Right cardiac atrium (tissue), 5 donors: ENCODE measurements at places on chromosomes 13 and 19. TPM values are rescaled to one million over a fixed set of nuclear protein-coding genes. Genes with fewer than 3 reads are reported as not detected.

The EFNB2 gene
- 19.4 TPM for total RNA-seq

The CTU1 gene
- total RNA-seq: 4.3 TPM

The PNMA8B gene
- 2.1 TPM for total RNA-seq

The KCTD4 gene
- total RNA-seq: not detected

The FAM174C gene
- 17.7 TPM for total RNA-seq

The KCNN1 gene
- 0.84 TPM for total RNA-seq

The TMEM38A gene
- total RNA-seq: 6.8 TPM

The AP1M2 gene
- total RNA-seq: not detected

The ZNF790 gene
- total RNA-seq: 12.5 TPM

DNA sequence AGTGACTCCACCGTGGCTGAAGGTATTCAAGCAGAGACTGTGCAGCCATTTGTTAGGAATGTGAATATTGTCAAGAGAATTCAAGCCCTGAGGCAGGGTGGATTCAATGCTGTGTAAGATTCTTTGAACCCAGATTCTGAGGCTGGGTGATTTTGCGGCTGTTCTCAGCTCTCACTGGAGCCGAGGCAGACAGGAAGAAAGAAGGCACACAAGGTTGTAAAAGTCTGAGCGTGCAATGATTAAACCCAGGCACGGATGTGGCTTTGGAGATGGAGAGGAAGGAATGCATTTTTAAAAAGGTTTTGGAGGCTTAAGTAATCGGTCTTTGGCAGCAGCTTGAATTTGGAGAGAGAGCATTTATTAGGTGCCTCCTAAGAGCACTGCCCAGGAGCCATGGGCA lies 187.9 kb downstream of the KATNAL1 start:
- DNase-seq: no peak

GRCh38 chr19:5137571-5138124 lies 168.7 kb downstream of the KDM4B start:
- DNase-seq: peak; percentile 54

DNA sequence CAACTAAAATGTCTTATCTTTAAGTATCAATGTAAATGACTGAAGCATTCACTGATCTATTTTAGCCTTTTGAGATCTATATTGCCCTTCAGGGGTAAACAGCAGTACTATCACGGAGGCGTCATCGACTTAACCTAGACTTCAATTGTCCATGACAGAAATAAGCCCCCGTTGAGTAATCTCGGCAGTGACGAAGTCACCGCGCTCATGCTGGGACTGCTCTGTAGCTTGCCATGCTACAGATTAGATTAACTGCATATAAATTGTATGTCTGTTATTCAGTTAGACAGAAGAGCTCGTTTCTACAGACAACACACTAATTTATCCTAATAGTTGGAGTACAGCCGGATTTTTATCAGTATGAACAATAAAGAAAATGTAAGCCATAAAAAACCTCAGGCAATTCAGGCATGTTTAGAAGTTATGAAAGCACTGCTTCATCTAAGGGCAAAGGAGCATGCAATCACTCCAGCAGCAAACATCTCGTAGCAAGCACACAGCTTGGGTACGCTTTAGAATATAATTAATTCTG lies 56.6 kb downstream of the TUBGCP3 start:
- no peak for DNase-seq

DNA sequence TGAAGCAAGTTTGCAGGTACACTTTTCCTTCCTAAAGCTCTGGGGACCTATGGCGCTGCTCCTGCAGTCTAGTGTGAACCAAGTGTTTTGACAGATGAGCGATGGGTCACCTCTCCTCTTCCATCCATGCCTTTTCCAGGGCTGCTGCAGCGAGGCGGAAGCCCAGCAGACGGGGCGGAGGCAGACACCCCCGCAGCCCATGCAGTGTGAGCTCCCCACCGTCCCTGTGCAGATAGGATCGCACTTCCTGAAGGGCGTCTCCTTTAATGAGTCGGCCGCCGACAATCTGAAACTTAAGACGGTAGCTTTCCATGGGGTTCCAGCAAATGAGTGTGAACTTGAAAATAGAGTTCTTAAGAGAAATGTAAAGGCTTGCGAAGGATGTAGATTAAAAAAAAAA lies 37.1 kb upstream of the GPI start:
- DNase-seq: peak; percentile 57

- DNase-seq: no peak
Measured at GRCh38 chr13:23516702-23517101, 53.5 kb upstream of the TNFRSF19 start.

DNA sequence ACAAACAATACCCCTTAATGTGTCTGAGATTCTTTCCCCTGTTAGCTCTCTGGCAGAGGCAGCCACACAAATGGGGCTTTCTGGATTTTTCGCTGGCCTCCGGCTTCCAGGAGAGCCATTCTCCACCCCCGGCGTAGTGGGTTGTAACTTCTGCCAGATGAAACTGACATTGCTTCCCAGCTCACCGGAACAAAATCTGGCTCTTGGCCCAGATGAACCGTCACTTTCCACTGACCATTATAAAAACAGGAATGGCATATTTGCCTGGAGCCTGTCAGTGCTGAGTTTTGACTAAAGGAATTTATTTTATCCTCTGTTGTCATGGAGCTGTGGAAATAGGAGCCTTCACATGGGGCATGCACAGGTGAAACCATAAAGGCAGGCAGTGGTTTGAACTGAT lies 120.6 kb upstream of the GPR12 start:
- DNase-seq: no peak

- no peak for DNase-seq
Measured at GRCh38 chr19:46311444-46311843, 14.6 kb downstream of the HIF3A start.

- no peak for DNase-seq
Measured at GRCh38 chr13:25490236-25490635, 118.5 kb downstream of the ATP8A2 start.

- no peak for DNase-seq
Measured at GRCh38 chr13:37187105-37187504, 81.6 kb upstream of the CSNK1A1L start.

- no peak for DNase-seq
Measured at GRCh38 chr13:54972838-54973237, 1944.2 kb downstream of the OLFM4 start.

GRCh38 chr13:106010836-106011235 lies 524.6 kb downstream of the EFNB2 start:
- DNase-seq: no peak

DNA sequence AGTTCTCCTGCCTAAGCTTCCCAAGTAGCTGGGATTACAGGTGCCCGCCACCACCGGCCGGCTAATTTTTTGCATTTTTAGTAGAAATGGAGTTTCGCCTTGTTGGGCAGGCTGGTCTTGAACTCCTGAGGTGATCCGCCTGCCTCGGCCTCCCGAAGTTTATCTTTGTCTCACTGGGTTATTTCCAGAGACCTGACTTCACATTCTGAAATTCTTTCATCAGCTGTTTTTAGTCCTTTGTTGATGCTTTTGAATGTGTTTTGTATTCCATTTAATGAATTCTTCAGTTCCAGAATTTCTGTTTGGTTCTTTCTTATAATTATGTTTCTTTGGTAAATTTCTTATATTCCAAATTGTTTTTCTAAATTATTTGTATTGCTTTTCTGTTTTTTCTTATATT lies 55.4 kb upstream of the MLNR start:
- no peak for DNase-seq

- no peak for DNase-seq
Measured at GRCh38 chr19:30063650-30064347, 121.8 kb downstream of the URI1 start.

DNA sequence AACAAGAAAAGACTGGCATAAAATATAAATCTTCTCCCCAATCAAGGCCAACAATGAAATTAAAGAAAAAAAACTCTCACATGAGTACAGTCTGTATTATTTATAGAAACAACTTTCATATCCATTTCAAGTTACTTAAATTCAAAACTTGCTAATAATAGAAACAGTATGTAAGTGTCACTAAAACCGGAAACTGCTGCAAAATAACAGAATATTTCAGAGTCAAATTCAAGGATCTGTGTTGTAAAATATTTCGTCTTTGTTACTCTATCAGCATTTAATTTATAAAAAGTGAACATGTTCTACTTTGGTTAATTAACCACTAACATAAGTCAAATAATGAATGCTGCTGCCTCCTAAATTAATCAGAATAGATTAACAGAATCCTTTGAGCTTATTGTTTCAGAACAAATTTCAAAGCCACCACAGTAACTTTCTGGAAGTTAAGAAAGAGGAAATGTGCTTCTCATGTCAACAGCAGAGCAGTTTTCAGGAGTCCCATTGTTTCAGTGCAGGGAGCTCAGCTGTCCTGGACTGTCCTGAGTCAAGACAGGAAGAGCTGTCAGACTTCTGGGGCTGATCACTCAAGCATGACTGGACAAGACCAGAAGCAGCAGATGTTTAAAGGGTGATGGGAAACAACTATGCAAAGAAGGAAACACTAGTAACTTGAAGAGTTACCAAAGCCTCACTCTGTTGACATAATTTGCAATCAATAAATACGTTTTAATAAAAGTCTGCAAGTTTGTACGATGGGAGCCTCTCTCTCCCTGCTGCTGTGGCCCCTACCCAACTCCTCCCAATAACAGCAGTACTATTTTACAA lies 76.9 kb downstream of the FOXO1 start:
- DNase-seq: no peak

GRCh38 chr19:54209058-54209810 lies 8.6 kb downstream of the RPS9 start:
- DNase-seq: no peak

DNA sequence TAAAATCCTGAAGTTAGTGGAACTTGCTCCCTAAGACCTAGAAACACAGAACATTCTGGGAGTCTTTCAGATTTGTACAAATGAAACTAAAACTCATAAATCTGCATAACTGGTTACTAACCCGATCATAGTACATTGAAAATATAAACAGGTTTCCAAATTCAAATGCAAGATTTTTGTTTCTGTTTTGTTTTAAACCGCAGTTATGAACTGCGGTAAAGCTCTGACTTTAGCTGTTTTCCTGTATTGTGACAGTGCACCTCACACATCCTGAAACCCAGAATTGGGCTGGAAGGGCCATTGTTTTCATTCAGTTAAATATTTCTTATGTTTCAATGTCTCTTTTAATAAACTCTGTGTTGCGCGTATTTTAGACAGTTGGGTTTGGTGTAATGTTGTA lies 204.7 kb downstream of the SHISA2 start:
- no peak for DNase-seq

DNA sequence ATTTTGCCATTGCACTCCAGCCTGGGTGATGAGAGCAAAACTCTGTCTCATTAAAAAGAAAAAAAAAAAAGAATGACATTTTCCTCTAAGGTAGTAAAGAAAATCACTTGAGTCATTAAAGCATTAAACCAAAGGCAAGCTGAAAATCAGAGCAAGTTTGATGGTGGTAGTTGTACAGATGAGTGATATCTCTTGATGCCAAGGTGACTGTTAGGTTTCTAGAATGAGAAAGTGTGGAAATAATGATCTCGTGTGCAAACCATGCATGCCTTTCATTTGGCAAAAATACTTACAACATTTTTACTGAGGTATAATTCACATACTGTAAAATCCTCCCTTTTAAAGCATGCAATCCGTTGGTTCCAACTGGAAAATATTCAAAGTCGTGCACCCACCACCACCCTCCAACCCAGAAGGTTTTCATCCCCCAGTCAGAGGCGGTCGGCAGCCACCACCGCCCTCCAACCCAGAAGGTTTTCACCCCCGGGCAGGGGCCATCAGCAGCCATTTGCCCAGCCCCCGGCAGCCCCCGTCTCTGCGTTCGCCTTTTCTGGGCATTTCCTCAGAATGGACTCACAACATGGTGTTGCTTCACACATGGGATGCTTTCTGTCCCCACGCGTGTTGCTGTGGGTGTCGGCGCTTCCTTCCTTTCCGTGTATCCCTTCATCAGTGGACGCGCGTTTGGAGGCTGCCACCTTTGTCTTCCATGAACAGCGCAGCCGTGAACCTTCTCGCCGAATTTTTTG lies 90.2 kb downstream of the ATP11A start:
- DNase-seq: no peak

DNA sequence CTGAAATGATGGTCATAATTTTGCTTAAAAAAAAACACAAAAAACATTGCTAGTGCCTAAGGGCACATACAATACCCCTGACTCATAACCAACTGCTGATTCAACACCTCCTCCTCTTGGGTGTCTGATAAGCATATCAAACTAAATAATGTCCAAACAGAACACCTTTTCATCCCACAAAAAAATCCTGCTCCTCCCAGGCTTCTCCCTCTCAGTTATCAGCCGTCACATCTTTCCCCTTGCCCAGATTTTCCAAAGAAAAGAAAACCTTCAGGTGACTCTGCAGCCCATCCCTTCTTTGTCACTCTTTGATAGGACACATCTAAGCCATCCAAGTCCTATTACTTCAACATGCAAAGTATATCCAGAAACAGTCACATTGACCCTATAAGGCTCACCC lies 46.9 kb downstream of the ABCC4 start:
- DNase-seq: no peak

GRCh38 chr13:110206185-110206584 lies 100.8 kb downstream of the COL4A1 start:
- DNase-seq: no peak

DNA sequence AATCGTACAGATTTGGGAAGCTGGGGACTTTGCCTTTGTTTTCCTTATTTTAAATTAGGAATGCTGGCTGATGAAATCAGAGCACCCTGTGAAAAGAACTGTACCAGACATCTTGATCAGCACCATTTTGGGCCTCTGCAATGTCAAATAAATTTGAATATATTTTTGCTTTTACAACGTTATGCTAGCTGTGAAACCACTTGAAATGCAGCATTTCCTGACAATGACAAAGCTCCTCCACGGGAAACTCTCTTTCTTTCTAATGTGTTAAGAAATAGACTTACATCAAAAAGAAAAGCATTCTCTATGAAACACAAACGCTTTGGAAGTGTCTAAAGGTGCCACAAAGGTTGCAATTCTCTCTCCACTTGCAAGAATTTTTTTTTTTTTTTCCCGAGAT lies 47.1 kb upstream of the MAP3K10 start:
- DNase-seq: no peak

DNA sequence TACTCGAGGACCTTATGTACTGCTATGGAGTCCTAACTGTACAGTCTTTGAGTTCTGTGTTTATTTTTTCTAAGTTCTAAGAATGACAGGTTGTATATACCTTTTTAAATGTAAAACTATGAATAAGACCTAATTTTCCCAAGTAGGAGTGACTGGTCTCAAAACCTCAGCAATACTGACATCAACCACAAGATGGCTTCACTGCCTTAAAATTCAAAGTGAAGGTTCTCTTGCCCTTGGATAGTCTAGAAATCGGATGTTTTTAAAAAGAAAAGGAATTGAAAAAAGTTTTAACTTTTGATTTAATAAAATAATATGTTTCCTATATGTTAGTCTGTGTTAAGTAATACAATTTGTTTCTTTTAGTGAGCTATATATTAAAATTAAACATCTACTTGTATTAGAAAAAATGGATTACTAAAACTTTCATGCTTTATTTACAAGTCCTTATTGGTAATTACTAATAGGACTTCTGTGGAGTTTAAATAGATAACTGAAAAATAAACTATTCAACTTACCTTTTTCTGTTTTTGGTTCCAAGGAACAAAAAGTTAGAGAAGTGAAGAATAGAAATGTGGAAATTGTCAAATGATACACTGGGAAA lies 52.0 kb downstream of the TDRD3 start:
- no peak for DNase-seq
